ENCODE measurements at places on chromosomes 11 and 22.
A peak's percentile ranks its signal among the peaks of the same experiment; 100 is the strongest.

- no peak for DNase-seq
These were observed 9.3 kb upstream of the POU2AF1 start for GRCh38 chr11:111388420-111388819.

DNA sequence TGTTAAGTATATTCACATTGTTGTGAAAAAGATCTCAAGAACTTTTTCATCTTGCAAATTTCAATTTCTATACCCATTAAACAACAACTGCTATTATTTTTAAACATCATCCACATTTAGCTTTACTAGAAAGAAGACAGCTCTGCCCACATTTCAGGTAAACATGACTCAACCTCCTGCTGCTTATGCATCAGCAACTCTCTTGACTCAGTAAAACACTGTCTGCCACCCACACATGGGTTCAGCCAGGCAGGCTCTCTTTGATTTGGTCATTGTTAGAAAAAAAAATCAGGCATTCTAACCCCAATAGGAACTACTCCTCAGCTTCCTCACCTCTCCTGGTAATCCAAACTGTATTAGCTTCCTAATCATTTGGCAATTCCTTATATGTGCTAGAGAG, 5.1 kb upstream of the ENDOD1 start:
- DNase-seq, result no peak

DNA sequence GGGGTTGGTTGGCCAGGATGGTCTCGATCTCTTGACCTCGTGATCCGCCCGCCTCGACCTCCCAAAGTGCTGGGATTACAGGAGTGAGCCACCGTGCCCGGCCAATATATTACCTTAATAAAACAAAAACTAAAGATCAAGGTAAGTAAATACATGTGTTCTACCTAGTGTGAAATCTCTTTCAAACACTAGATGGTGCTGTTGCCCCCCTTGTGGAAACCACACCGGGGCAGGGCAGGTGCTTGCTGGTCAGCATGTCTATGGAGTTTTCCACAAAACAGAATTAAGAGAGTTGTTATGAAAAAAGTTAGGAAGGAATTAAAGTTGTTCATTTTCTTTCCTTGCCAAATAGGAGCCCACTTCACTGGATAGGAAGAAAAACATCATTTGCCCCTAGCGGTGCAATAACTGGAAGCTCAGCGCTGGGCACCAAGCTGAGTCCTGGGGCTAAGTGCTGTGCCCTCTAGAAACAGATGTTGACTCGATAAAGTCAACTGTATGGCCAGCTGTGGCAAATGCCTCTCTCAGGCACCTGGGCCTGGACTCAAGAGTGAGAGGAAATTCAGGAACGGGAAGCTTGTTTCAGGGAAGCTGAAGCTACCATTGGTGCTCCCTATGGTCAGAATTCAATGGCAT, 6.3 kb upstream of the KCNJ5 start:
- DNase-seq, result peak; percentile 49

- DNase-seq, result no peak
These were observed 137.2 kb downstream of the COMMD9 start for GRCh38 chr11:36151933-36152580.

DNA sequence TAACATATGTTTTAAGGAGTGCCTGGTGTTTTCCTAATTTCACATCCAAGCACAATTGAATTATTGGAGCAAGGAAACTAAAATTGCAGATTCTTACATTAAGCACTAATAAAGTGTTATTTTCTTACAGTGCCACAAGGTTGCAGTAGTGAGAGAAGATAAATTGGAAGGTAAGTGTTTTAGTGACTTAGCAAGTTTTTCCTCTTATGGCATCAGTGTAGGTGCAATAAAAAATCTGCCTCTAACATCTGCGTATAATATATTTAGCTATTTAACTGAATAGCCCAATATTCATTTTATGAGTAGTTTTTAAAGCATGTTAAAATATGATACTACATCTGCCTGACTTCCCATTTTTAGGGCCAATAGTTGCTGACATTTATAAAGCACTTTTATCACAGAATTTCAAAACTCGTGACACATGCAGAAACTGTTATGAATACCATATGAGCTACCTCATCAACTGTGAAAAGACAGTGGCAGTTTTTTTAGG, 19.0 kb downstream of the POLD3 start:
- no peak for DNase-seq

GRCh38 chr11:57804466-57804865, 42.9 kb downstream of the CTNND1 start:
- DNase-seq, result no peak

DNA sequence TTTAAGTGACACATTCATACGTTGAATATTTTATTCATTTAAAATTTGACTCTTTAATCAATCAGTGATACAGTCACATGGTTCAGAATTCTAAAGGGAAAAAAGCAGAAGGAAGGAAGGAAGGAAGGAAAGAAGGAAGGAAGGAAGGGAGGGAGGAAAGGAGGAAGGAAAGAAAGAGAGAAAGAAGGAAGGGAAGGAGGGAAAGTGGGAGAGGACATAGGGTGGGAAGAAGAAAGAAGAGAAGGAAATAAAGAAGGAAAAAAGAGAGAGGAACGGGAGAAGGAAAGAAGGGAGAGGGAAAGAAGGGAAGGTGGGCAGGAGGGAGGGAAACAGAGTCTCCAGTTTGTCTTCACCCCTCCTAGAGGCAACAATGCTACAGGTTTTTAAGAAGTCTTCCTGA, 518.6 kb downstream of the MIAT start:
- DNase-seq, result no peak

DNA sequence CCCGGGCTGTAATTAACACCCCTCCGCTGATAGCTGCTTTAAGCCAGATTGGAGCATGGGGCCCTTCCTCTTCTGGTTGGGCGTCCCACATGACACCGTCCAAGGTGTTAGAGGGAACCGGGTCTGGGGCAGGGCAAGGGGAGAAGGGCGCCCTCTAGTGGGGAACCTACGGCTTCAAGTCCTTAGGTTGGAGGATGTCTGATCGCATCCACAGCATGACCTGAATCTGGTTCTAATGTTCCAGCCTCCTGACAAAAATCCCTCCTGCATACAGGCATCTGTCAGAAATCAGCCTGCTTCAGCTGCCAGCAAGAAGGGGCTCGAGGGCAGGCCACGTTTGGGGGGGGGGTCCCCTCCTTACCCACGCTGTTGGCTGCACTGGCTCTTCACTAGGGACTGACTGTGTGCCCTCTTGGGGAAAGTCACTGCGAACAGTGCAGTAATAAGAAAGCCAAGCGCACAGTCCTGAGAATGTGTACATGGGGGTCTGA, 94.2 kb upstream of the TBCEL start:
- DNase-seq, result peak; percentile 38

- DNase-seq, result no peak
These were observed 14.5 kb upstream of the RPS19BP1 start for GRCh38 chr22:39546889-39547586.

DNA sequence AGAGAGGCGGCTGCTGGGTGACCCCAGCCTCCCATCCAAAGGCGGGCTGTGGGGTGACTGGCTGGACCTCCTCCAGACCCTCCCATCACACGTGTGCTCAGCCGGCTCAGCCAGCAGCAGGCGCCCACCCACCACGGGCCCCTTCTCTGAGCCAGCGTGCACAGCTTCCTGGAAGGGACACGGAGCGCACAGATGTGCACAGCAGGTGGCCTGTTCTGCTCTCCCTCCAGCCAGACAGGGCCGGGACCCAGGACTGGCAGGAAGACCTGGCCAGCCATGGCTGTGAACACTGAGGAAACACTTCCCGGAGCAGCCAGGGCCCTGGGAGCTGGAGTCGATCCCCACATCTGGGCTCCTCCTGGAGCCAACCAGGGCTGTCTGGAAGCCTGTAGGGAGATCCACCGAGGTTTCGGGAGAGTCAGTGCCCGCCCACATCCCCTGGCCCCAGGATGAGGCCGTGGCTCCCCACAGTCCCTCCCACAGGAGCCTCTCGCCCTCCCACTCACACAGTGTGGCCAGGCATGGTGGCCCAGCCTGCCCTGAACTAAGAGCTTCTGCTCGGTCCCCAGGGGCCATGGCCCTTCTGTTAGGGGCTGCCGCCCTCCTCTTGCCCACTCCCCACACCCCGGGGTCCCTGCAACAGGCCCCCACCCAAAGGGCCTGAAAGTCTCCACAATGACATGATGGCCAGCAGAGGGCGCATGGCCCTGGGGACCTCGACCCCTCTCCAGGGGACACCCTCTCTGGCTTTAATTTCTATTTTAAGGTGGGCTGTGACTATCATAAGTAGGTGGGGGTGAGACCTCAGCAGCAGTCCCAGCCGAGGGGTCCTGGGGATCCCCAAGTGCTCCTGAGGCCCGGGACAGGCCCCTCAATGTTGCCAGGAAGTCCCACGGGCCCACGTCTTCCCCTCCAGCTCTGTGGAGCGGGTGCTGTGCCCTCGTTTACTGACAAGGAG, 90.6 kb upstream of the FGF3 start:
- DNase-seq, result no peak

DNA sequence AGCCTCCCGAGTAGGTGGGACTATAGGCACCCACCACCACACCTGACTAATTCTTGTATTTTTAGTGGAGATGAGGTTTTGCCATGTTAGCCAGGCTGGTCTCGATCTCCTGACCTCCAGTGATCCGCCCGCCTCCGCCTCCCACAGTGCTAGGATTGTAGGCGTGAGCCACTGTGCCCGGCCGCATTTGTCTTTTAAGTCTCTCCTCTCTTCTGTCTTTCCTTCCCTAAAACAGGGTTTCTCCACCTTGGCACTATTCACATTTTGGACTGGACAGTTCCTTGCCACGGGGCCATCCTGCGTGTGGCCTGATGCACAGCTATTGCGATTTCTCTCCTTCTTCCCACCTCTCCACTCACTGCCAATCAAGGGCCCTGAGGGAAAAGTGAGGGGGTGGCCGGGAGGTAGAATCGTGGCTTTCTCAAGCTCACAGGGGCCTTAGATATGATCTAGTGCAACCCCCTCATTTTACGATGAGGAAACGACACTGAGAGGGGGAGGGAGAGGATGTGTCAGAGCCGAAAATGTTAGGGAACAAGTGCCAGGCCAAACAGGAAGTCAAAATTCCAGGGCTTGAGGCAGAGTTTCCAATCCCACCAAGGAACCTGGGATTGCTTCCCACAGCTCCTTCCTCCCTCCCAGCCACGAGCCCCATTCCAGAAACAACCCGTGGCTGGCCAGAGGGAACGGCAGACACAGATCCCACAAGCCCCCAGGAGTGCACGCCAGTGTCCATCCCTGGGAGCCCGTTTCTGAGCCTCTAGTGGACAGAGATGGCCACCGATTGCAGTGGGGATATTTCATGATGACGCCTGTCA, 21.2 kb downstream of the SCGB1A1 start:
- DNase-seq, result no peak

GRCh38 chr11:19812096-19812495, 99.5 kb downstream of the NAV2 start:
- DNase-seq, result no peak

DNA sequence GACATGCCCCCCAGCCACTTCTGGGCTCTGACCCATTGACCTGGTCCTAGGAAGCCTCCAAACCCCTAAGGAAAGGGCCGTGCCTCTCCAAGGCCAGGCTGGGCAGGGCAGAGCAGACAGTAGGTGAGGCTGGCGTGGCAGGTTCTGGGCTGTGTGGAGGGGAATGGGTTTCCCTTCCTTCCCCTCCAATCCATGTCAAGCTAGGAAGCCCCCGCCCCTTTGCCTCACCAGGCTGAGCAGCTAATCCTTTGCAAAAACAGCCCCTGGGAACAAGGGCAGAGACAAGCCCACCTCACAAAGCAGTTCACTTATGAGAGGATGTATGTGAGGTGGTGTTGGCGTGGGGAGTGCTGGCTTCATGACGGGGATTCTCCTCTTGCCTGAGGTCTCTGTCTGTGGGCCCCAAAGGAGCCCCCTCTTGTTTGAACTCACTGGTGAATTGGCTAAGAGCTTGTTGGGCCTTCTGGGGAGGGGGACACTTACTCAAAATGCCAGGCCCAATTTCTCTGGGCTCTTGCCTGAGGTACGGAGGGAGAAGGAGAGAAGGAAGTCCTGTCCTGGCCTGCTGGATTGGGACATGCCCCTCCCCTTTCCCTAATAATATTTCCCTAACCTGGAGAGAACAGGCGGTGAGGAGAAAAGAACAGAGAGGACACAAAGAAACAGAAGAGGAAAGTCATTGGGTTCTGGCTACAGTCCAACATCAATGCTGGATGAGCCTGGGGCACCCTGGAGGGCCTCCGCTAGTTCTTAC, 1.6 kb upstream of the TRIM29 start:
- no peak for DNase-seq

GRCh38 chr11:117835576-117835975, 11.0 kb upstream of the FXYD2 start:
- DNase-seq, result no peak

DNA sequence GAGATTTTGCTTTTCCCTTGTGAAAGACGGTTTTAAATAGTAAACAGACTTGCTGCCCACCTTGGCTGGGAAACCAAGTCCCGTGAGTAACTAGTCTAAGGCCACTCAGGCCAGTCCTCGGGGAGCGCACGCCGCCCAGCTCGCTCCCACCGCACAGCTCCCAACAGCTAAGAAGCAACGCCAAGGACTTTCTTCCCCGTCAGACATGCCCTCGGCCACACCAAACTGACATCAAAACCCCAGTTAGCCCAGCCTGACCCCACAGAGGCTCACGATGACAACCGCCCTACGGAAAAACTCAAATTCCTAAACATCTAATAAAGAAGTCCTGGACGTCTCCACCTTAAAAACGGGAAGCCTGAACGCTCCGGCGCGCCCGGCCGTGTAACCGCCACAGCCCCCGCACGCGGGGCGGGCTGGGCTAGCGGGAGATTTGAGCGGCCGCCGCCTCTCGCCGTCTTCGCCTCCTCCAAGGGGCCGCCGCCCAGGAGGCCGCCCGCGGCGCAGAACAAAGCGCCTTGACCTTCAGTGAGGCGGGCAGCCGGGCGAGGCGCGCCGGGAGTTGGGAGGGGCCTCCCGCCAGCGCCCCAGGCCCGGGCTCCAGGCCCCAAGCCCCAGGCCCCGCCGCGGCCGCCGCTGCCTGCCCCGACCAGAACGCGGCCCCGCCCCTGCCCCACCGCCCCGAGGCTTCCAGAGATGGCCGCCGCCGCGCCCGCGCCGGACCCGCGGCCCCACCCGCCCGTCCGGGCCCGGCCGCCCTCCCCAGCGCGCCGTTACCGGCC, 486 bp downstream of the NAP1L4 start:
- no peak for DNase-seq

DNA sequence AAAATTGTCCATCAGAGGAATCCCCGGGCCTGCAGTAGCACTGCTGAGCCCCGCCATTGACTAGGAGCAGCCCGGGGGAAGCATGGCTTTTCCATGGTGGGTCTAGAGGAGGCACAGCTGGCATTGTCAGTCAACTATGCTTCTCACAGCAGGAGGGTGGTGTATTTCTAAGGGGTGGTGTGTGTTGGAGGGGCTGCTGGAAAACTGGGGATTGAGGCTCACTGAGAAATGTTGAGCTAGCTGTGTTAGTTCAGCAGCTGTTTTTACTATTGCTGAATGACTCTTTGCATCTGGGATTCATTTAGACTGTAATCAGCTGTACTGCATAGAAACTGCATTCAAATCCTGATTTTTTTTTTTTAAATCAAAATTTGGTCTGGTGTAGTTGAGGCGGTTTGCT, 5.6 kb downstream of the DDX10 start:
- no peak for DNase-seq

DNA sequence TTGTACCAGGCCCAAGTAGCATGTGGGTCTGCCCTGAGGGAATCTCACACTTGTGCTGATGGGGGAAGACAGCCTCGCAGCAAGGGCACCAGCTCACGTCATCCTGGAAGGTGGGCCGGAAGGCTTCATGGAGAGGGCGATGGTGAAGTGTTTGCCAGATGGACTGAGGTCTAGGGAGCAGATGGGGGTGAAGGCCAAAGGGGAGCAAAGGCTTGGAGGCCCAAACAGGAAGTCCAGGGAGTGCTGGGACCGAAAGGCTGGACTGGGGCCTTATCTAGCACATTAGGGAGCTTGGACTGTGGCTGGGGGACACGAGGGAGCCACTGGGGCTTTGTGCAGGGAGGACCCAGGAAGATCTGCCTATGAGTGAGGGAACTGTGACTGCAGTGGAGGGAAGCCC, 1.2 kb upstream of the TNFRSF13C start:
- no peak for DNase-seq
